ENCODE measurements at places on chromosomes 7 and 10.

DNA sequence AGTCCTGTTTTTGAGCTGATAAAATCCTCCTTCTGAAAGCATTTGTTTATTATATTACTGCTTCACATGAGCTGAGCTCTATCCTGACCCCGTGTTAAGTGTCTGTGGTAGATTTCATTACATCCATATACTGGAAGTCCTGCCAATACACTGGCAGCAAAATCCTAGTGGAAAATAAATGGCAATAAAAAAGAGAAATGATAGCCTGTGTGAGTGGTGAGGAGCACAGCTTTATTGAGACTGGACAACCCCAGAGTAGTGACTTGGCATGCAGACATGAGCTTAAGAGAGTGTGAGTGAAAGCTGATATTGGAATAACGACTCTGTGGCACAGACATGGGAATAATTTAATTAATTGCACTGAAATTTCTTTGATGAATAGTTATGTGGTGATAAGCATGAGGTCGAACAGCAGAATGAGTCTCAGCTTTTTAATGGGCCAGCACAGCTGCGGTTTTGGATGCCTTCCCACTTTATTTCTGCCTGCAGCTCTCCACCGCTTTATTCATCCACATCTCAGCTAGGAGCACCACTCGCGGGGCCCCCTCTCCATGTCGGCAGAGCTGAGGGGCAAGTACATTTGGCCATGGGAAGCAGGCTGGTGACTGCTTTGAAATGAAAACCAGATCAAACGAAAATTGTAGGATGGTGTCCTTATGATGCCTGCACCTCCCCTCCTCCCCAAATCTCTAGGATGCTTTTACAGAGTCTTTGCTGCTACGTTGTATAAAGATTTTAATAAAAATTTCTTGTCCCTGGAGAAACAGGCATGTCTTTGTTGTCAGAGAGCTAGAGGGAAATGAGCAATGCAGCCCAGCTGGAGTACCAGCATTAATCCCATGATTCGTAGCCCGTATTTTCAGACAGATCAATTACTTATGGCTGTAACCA is 494.3 kb downstream of the AUTS2 start:
- DNase-seq: peak; percentile 42

- DNase-seq: no peak
Observed at GRCh38 chr7:41239596-41239995, 463.3 kb downstream of the INHBA start.

DNA sequence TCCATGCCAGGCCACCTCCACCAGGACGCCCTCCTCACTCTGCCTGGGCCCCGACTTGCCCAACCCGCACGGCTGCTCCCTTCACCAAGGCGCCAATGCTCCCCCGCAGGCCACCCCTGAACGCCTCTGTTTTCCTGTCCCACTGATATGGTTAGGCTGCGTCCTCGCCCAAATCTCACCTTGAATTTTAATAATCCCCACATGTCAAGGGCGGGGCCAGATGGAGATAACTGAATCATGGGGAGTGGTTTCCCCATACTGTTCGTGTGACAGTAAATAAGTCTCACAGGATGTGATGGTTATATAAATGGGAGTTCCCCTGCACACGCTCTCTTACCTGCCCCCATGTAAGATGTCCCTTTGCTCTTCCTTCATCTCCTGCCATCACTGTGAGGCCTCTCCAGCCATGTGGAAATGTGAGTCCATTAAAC is 29.8 kb downstream of the RSU1 start:
- DNase-seq: no peak

- no peak for DNase-seq
Observed at GRCh38 chr10:58531084-58531695, 18.5 kb downstream of the BICC1 start.

GRCh38 chr7:90858546-90858945 is 262.4 kb downstream of the CDK14 start:
- DNase-seq: no peak

GRCh38 chr10:77358656-77359055 is 279.0 kb downstream of the KCNMA1 start:
- DNase-seq: no peak

- no peak for DNase-seq
Observed at GRCh38 chr7:95749044-95749443, 23.3 kb upstream of the DYNC1I1 start.

DNA sequence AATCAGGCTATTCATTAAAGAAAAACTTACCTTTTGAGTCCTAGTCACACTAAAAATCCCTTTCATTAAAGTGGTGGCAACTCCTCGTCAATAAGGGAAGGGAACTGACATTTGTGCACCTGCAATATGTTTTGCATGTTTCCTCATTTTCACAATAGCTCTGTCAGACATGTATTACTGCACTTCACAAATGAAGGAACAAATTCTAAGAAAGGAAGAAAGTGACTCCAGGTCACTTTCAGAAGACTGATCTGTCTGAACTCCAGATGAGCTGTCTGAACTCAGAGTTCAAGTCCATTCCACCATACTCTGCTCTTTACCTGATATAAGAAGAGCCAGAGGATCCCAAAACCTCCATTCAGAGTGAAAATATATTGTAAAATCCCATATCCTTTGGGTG is 50.3 kb upstream of the GSAP start:
- no peak for DNase-seq

GRCh38 chr7:135710417-135711138 is 17.4 kb downstream of the SLC13A4 start:
- DNase-seq: no peak

DNA sequence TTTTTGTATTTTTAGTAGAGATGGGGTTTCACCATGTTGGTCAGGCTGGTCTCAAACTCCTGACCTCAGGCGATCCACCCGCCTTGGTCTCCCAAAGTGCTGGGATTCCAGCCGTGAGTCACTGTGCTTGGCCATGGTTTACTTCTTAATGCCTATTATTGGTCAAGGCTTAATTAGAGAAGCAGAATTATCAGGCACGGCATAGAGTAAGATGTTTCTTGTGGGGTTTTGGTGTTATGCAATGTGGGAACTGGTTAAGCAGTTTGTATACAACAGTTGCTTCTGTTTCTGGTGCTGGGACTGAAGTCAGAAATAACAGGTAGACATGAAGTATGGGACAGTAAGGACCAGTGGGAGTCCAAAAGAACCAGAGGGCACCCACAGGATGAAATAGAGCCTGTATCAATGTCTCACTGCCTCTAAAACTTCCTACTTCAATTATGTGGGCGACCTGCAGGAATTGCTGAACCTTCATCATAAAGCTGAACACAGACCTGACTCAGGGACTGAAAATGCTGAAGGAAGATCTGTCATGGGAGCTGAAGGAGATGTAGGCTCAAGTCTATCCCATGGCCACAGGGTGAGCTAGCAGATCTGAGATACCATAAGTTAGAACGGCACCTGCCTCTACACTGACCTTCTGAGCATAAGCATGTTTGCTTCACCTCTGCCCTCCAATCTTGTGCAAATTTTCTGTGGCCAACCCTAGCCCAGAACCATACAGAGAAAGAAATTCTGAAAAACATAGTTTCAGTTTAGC is 38.3 kb upstream of the VCL start:
- DNase-seq: no peak

DNA sequence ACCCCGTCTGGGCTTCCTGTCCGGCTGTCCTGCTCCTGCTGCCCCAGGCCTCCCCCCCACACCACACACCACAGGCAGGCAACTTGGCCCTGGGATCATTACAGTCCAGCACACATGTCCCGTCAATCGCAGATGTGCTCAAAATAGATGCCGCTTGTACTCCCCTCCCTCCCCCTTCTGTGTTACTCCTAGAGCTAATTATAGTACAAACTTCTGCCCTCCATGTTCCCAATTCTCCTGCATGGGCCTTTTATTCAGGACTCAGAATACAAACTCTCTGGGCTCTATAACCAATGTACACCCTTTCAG is at the start of gene SYNPO2L:
Gene SYNPO2L, minus strand, starts transcription at position 40 of the 309 bp plus-strand sequence. CDS start 107 bp downstream, outside the sequence.
- DNase-seq: no peak

DNA sequence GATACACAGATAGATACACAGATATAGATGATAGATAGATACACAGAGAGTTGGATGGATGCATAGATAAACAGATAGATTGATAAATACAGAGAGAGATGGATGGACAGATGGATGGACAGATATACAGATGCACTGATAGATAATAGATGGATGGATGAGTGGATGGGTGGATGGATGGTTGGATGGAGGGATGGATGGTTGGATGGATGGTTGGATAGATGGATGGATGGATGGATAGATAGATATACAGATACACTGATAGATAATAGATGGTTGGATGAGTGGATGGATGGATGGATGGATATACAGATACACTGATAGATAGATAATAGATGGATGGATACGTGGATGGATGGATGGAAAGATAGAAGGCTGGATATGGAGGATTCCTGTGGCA is 290.0 kb upstream of the SHH start:
- no peak for DNase-seq

GRCh38 chr7:112940314-112940732 is 146.3 kb downstream of the GPR85 start:
- DNase-seq: no peak

- no peak for DNase-seq
Observed at GRCh38 chr10:62719061-62719460, 85.5 kb upstream of the ADO start.

DNA sequence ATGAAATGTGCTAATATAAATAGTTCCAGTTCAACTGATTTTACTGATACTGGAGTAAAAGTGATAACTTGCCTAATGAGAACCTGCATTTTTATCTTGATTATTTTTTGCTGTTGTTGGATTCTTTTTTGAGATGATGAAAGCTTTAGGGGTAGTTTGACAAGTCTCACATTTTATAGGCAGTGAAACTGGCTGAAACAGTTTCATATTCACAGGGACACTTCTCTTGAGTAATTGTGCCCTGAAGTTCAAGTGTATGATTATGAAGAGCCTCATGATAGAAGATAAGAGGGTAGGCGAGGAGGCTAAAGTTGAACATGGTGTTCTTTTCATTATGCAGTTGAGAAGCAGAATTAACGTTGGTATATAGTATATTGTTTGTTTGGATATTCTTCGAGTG is 5.1 kb downstream of the AUTS2 start:
- no peak for DNase-seq

DNA sequence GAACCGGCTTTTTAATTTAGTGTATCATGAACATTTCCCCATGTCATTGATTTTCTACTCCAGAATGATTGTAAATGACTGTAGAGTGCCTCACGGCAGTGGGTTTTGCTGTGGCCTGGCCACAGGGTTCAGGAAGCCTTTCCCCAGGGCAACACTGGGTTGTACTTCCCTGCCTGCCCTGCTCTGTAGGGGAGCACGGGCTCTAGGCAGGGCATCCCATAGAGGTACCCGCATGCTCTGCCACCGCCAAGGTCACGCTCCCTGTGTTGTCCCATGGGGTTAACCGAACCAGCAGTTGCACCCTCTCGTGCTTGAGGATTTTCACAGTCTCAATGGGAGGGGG is 63.8 kb downstream of the BPGM start:
- peak; percentile 40 for DNase-seq

- no peak for DNase-seq
Observed at GRCh38 chr7:80312139-80312661, 177.6 kb downstream of the GNAI1 start.

DNA sequence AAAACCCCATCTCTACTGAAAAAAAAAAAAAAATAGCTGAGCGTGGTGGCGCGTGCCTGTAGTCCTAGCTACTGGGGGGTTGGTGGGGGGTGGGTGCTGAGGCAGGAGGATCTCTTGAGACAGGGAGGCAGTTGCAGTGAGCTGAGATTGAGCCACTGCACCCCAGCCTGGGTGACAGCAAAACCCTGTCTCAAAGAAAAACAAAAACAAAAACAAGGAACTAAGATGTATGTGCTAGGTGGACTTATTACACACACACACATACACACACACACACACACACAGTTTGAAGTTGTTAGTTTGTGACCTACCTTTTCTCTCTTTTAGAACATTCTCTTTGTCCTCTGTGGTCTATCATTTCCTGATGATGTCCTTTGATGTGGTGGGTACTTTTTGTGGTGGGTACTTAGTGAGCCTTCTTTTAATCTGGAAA is 53.5 kb downstream of the EXOC6 start:
- DNase-seq: no peak

DNA sequence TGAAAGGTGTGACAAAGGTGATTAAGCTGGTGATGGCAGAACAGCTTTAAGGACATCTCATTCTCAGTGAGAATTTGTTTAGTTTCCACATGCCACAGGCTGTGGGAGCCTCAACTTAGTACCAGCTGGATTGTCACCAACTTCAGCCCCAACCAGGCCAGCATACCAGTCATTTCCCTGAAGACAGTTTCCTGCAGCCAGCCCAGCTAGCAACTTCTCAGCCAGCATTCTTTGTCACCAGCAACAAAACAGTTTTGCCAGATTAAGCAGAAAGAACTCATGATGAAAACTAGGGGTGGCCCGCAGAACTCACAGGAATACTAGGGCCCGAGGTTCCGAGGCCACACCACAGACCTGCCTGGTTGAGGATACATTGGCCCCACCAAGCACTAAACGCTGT is 68.8 kb upstream of the UNC5B start:
- no peak for DNase-seq

DNA sequence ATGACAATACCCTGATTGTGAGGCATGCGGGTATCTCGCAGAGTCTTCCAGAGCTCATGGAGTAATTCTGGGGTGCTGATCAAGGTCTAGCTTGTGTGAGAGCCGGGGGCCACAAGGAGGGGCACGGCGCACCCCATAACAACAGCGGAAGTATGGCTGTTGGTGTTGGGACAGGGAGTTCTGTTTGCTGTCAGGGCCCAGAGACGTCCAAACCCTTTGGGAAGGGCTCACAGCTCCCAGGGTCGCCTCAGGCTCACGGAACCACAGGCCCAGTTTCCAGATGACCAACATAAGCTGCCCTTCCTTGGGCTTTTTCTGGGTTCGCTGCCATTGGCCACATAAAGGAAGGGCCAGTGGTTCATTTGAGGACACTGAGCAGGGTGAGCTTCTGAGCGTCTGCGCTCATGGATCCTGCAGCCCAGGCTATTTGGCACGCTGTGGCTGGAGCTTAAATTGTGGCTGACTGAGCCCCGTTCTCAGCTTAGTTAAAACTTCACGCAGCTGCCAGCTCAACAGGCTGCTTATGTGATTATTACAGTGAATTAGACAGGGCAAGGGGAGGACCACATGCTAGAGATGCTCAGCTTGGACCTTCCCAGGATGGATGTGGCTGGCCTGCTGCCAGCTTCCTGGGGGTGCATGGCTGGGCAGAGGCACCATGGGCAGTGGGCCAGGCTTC is 92.3 kb downstream of the DNAJB6 start:
- no peak for DNase-seq

GRCh38 chr10:63275094-63275493 is 142.0 kb downstream of the NRBF2 start:
- DNase-seq: no peak

DNA sequence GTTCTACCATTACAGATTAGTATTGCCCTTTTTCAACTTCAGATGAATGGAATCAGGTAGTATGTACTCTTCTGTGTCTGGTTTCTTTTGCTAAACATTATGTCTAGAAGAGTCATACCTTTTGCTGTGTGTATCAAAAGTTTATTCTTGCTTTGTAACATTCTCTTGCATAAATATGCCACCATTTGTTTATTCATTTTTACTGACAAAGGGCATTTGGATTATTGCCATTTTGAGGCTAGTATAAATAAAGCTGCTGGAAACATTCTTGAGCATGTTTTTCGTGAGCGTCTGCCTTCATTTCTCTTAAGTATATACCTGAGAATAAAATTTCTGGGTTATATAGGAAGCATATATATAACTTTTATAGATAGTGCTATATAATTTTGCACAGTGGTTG is 121.7 kb upstream of the CSTF2T start:
- no peak for DNase-seq

GRCh38 chr10:30510184-30510931 is 76.4 kb downstream of the MAP3K8 start:
- DNase-seq: no peak
